GM23248 (cell line): ENCODE measurements at places on chromosomes 4 and X.
A peak's percentile ranks its signal among the peaks of the same experiment; 100 is the strongest.

- no peak for DNase-seq
Observed at GRCh38 chr4:2824836-2825381, 18.7 kb upstream of the ADD1 start.

DNA sequence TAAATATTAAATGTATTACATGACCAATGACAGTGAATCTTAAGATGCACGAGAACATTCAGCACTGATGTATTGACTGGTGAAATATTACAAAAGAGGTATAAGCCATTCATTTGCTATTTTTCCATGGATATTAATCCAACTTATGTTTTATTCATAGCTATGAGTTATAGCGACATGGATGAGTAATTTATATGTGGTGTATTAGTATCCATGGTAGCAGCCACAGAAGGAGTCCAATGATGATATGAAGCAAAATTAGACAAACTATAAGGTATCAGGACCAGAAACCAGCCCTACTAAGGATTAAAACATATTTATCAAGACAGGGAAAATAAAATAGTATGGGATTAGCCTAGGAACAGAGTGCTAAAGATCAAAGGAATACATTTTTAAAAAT, 50.7 kb downstream of the THAP9 start:
- DNase-seq, result peak; percentile 5

- no peak for DNase-seq
Observed at GRCh38 chrX:14344172-14344940, 185.0 kb upstream of the GLRA2 start.

DNA sequence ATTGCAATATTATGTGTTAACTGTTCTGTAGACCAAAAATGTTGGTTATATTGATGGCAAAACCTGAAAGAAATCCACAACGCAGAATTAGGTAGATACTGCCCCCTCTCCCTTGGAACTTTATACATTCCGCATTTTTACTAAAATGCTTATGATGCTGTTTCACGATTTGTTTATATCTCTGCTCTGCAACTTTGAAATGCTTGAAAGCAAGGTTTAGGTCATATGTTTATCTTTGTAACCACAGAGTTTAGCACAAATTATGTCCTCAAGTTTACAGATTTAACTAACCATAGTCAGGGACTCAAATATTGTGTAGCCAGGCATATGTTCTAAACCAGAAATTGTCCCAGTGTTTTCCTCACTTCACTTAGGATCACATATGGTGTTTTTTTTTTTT, 66.1 kb upstream of the H2AZ1 start:
- DNase-seq, result no peak

- peak; percentile 2 for DNase-seq
Observed at GRCh38 chr4:27267339-27267969, 406.8 kb downstream of the STIM2 start.

GRCh38 chrX:101407167-101407747, 468 bp downstream of the GLA start:
- peak; percentile 28 for DNase-seq

- peak; percentile 43 for DNase-seq
Observed at GRCh38 chrX:133670383-133670782, 255.1 kb upstream of the GPC4 start.

DNA sequence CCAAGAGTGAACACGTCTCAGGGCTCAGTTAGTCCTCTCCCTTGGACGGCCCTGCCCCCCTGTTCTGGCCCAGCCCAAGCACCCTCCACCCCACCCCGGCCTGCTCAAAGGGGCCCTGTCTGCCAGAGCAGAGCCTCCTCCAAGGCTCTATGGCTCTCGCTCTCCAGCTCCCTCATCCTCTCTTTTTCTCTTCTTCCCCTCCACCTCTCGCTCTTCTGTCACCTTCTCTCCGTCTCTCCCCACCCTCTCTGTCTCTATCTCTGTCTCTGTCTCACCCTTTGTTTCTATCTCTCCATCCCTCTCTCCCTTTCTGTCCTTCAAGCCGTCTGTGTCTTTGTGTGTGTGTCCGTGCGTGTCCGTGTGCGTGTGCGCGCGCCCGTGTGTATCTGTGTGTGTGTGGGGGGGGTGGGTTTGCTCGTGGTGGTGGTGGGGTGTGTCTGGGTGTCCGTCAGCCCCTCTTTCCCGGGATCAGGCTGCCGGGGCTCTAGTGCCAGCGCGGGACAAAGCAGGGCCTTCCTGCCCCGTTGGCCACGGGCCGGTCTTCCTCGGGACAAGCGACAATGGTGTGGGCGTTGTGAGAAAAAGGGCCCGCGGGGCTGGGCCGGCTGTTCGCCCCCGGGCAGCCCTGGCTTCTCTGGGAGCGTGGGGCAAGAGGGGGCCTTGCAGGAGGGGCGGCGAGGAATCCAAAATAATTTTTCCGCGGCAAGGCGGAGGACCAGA, 8.7 kb downstream of the FRG2 start:
- no peak for DNase-seq

DNA sequence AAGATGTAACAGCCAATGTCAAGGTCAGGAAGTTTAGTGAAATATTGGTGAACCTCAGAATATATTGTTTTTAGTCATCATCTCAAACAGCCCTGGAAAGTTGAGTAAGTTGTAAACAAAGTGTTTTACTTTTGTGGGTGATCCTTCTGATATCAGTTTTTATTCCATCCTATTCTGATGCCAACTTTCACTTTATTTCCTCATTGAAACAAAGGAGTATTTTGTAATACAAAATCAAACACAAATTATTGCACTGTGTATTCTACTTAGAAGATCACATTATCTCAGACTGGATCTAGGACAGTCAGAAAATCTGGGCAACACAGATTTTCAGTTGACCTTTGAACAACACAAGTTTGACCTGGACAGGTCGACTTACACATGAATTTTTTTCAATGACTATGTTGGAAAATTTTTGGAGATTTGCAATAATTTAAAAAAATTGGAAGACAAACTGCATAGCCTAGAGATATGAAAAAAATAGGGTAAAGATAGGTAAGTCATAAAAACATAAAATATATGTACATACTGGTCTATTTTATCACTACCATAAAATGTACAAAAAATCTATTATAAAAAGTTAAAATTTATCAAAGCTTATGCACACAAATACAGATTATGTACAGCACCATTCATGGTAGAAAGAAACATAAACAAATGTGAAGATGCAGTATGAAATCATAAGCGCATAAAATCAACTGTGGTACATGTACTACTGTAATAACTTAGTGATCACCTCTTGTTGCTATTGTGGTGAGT, 709.1 kb upstream of the FAM241A start:
- no peak for DNase-seq

- DNase-seq, result no peak
Observed at GRCh38 chrX:127037159-127037558, 217.6 kb downstream of the PRR32 start.

DNA sequence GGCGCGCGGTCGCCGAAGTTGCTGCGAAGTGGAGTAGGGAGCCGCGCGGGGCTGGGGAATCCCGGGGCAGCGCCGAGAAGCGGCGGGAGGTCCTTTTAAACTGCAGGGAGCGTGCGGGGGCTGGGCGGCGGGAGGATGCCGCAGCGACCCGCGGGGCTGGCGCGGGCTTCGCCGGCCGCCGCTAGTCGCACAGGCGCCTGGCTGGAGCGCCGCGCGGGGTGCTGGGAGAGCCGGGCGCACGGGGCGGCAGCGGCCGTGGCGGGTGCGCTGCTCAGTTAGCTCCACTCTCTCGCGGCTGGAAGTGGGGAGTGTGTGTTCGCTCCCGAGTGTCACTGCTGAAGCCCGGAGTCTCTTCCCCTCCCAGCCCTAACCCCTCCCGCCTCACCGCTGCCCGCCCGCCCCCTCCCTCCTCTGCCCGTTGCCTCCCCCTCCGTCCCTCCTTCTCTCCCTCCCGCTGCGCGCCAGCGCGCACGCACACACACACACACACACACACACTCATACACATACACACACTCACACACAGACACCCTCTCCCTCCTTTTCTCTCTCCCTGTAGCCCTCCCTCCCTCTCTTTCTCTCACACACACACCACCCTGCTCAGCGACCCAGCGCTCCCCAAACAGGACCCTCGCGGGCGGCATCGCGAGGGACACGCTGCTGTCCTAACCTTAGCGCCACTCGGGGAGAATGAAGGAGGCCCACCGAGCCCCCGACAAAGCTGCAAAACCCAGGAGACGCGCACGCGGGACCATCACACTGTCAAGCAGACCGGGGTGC, at the start of gene NDNF:
Gene NDNF (minus strand): TSS at position 312 of the 780 bp plus-strand sequence. CDS start 26,698 bp downstream, outside the sequence.
- DNase-seq, result peak; percentile 75

DNA sequence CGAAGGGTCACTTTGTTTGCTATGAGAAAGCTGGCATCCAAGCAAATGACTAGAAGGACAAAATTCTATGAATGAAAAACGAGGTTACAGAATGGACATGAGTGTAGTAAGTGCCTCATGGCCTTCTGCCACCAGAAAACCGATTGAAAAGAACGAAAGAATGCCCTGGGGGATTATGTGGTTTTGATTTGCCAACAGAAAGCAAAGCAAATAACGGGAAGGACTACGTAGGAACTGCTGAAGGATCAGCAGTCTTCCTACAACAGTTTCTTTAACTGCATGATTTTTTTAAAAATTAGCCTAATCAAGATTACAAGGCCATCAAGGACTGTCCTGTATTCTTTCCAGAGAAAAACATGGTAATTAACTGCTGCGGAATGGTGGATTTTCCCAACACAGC, 50.6 kb downstream of the NRK start:
- no peak for DNase-seq

- DNase-seq, result peak; percentile 72
Observed at GRCh38 chr4:146255463-146255862, 41.1 kb downstream of the REELD1 start.

DNA sequence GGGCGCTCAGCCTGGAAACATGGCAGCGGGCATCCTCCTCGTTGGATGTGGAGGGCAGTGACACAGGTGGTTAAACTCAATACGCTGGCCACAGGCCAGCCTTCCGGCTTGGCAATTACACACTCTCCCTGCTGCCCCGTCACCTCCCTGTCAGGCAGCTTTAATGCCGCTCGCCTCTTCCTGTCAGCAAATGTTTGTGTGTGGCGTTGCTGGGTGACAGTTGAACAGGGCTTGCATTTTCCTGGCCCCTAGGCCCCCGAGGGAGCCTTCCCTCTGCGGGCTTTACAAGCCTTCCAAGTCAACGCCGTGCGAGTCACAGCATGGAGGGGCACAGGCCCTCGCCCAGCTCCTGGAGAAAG, 620.0 kb downstream of the BCOR start:
- DNase-seq, result no peak

DNA sequence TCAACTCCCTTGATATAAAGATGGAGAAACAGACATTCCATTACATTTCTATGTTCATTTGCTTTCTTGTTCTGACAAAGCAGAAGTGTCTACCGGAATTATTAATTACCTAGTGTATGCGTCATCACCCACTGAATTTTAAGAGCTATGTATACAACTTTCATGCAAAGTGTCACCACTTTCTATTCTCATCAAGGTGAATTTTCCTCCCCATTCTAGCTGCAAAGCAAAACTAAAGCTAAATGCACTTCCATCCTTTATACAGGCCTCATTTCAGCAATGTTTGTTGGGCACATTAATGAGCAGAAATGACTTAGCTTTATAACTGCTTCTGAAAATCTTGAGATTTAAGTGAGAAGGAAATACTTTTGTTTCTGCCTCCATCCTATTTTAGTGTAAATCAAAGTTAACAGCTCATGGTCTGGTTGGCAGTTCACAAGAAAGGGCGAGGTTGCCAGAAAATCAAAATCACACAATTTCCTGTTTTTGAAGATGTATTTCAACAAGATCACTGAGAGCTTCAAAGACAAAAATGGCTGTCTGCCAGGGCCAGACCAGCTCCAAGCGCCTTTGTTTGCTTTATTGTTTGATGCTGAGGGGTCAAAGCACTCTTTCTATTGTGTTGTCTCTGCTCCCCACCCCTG, 7.2 kb upstream of the FAM9C start:
- no peak for DNase-seq

GRCh38 chrX:103540145-103540544, 20.9 kb upstream of the RAB40A start:
- peak; percentile 74 for DNase-seq

DNA sequence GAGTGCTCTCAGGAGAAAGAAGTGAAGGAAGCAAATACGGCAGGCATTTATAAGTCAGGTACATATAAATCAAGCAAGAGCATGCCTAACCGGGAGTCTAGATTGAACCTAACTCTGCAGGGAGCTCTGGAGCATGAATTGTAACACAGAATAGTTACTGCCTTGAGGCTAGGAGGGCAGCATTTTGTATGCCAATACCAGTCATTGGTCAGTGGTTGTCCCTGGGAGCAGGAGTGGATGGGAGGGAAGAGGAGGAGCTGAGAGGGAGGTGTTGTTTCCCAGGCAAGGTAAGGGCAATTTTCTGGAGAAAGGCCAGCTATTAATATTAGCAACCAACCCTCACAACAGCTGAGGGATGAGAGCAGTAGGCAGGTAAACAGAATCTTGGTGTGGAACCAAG, 224.7 kb upstream of the DCAF8L1 start:
- no peak for DNase-seq

GRCh38 chr4:5050520-5051277, 581 bp upstream of the STK32B start:
- DNase-seq, result peak; percentile 91
